ENCODE measurements at places on chromosomes 7 and 10.

GRCh38 chr10:84599254-84599653, 270.9 kb downstream of the CCSER2 start:
- peaks cover 35% of the 10 kb centered on the region for H3K27me3 ChIP-seq
- no peaks in the 10 kb centered on the region for H3K4me1 ChIP-seq
- DNase-seq, result no peak
- H3K27ac ChIP-seq, result no peak overlapping the region

DNA sequence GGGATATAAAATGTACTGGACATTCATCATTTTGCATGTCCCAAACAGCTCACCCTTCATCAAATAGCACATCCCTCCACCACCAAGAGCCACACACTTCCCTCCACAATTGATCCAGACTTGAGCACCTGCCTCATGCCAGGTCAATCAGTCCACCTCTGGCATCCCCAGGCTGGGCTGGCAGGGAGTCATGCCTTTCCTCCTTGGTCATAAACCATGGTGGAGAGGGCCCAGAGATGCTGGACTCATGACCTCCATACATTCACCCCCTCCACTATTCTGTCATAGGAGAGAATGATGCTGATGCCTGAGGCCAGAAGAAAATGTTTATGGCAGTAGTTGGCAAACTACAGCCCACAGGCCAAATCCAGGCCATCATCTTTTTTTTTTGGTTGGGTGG, 16.1 kb upstream of the GDF10 start:
- H3K27ac ChIP-seq, result no peak overlapping the region
- H3K27me3 ChIP-seq, result no peaks in the 10 kb centered on the region
- no peak for DNase-seq
- H3K4me1 ChIP-seq, result no peaks in the 10 kb centered on the region

DNA sequence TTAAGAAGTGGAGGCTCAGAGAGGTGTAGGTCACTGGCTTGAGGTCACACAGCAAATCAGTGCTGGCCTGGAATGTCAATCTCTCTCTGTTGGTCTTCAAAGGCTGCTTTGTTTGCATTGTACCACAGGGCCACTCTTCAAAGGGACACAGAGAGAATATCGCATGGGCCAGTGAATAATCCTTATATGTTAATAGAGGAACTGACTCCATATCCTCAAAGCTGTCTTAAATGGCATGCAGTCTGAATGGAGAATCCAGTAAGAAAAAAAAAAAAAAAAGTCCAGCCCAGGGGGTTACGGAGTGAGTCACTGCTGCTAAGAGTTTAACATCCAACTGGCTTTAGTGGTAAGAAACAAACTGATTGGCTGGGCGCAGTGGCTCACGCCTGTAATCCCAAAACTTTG, 54.1 kb downstream of the NRAP start:
- no peak for DNase-seq
- peaks cover under 1% of the 10 kb centered on the region for H3K27me3 ChIP-seq
- H3K4me1 ChIP-seq, result peaks cover 7% of the 10 kb centered on the region
- no peak overlapping the region for H3K4me3 ChIP-seq
- H3K36me3 ChIP-seq, result no peaks in the 10 kb centered on the region

DNA sequence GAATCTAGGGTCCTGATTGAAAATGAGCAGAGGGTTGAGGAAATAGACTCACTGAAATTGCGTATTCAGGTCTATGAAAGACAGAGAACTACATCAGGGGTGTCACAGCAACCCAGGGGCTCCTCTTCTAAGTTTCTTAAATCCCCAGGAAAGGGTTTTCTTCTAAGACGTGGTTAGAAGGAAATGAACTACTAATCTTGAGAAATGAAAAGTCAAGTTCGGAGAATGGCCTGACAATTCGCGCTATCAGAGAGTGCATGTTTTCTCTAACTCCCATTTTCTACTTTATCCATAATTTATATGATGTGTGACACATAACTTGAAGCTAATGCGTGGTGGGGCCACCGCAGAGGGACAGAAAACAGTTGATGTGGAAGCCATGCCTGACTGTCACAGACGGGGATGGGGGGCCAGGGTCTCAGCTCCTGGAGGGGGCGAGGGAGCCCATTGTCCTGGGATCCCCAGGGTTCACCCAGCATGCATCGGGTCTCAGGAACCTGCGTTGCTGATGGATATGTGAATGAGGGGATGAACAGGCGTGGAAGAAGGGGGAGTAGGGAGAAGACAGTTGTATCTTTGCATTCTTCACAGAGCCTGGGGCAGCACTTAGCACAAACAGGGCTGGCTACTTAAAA, 86.3 kb downstream of the PTPRE start:
- peaks cover 7% of the 10 kb centered on the region for H3K4me1 ChIP-seq
- H3K36me3 ChIP-seq, result no peaks in the 10 kb centered on the region

DNA sequence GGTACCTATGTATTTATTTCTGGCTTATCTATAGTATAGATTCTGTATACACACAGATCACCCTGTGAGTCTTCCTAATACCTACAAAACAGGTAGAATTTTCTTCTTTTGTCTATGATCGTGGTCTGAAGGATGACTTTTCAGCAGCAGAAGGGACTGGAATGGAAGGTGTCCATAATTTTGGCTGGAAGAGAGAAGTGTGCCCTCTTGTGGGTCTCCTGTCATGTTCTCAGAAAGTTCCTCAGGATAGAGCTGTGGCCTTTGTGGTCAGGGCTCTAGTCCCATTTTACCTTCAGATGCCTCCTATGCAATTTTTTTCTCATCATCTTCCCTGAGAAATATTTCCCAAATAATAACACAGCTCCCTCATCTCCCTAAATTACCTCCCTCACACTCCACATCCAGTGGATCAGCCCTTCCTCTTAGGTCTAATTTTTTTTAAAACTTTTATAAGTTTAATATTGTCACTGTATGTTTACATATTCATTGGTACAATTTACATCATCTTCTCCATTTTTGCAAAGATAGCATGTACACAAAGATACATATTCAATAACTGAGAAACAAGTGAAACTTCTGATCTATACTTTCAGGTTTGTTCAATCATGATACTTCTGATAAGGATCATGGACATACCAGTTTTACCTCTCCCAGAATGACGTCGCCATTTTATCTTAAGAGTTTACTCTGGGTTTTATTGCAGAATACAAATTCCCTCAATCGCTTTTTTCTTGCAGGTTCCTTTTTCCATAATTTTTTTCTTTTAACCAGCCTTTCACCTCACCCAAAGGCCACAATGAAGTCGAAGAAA, 112.7 kb downstream of the REEP3 start:
- no peak overlapping the region for H3K4me3 ChIP-seq
- H3K27ac ChIP-seq, result no peak overlapping the region
- peak; percentile 64 for DNase-seq
